Erythroblast (primary cell): ENCODE measurements at places on chromosomes 7 and 10.
A peak's percentile ranks its signal among the peaks of the same experiment; 100 is the strongest.

GRCh38 chr7:2934211-2934731 is 90.2 kb upstream of the GNA12 start:
- DNase-seq: no peak

- no peak for DNase-seq
These were observed 81.2 kb downstream of the PAX2 start for GRCh38 chr10:100826661-100826982.

- no peak for DNase-seq
These were observed 4.1 kb upstream of the PRSS1 start for GRCh38 chr7:142745091-142745635.

DNA sequence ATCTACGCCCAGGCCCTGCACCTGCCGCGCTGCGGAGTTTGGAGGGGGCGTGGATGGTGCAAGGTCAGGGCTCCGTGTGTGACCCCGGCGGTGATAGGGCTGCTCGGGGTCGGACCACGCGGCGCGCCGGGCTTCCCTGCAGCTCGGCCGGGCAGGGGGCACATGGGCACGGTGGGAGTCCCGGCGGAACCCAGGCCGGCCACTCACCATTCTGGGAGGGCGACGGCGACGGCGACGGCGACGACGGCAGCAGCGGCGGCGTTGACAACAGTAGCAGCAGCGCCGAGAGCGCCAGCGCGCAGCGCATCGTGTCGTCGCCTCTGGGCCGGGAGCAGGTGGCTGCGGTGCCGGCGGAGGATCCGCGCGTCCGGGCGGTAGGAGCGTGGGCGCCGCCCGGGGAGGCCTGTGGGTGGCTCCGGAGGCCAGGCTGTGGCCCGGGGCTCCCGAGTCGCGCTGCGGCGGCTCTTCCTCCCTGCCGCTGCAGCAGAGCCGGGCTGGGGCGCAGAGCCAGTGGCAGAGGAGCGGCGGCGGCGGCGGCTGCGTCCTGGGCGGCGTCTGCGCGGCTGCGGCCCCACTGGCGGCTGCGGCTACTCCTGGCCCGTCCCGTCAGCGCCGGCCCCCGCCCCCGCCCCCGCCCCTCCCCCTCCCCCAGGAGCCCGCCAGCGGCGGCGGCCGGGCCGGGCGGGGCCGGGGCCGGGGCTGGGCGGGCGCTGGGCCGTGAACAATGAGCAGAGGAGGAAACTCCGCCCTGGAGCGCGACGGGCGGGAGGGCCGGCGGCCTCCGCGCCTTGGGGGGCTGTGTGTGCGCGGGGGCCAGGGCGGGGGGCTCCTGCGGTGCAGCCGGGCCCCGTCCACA is at the start of gene PODXL:
Gene PODXL (minus strand): TSS at position 576 of the 856 bp plus-strand sequence. CDS start 269 bp downstream, at position 307.
- DNase-seq: peak; percentile 67

GRCh38 chr10:76297780-76298281 is 866.4 kb downstream of the LRMDA start:
- no peak for DNase-seq

DNA sequence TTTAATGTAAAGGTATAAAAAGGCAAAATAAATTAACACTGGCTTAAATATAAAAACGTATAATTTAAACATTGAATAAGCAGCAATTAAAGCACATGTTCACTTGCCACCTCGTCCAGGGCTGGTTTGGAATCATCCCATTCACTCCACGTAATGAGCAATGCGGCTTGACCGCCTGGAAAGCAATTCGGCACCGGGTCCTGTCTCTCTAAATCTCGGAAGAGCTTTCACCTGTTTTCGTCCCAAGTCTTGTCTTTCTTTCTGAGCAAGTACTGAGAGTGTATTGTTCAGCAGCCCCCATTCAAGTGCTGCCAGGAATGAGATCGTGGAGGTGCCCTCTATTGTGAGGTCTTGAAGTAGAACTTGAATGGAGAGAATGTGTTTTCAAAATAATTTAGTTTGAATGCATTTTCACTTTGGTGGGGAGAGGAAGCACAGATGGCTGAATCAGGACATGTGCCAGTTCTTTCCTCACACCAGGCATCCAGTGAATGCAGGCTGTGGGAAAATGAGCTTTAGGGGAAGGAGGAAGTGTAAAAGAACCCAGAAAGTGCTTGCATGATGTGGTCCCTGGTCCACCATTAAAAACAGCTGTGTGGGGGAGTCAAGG is 515.2 kb downstream of the REEP3 start:
- DNase-seq: no peak

- DNase-seq: no peak
These were observed 6.6 kb upstream of the ZNF282 start for GRCh38 chr7:149188637-149189259.

- DNase-seq: no peak
These were observed 1.9 kb upstream of the INMT start for GRCh38 chr7:30750010-30750409.

- DNase-seq: no peak
These were observed 23.1 kb downstream of the ADAMTS14 start for GRCh38 chr10:70695241-70696030.
